ENCODE measurements at places on chromosomes 11 and 22.
A peak's percentile ranks its signal among the peaks of the same experiment; 100 is the strongest.

GRCh38 chr22:25169278-25170031 is 30.2 kb upstream of the CRYBB3 start:
- DNase-seq = no peak

DNA sequence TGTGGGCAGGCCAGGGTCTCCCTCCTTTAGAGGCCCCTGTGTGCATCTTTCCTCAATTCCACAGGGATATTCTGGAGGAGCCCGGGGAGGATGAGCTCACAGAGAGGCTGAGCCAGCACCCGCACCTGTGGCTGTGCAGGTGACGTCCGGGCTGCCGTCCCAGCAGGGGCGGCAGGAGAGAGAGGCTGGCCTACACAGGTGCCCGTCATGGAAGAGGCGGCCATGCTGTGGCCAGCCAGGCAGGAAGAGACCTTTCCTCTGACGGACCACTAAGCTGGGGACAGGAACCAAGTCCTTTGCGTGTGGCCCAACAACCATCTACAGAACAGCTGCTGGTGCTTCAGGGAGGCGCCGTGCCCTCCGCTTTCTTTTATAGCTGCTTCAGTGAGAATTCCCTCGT is 39.1 kb downstream of the TPCN2 start:
- no peak for DNase-seq

DNA sequence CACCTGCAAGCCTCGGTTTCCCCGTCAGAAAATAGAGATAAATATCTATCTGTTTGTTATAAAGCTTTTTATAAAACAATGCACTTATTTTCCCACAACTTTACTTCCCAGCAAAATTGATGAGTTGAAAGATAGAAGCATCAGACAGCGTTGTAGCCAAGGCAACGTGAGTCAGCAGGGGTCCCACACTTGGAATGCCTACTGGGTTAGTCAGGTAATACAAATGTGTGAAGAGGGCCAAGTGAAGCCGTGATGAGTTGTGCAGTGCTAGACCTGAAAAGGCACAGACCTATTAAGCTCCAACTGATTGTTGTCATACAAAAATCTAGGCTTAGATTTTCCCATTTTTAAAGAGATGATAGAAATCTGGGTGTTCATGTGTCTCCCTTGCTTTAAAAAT is 118.7 kb downstream of the PGR start:
- DNase-seq = no peak

GRCh38 chr11:34124885-34125668 is 19.6 kb downstream of the NAT10 start:
- DNase-seq = no peak

- DNase-seq = no peak
These were observed 17.1 kb upstream of the MS4A4A start for GRCh38 chr11:60263402-60263801.

DNA sequence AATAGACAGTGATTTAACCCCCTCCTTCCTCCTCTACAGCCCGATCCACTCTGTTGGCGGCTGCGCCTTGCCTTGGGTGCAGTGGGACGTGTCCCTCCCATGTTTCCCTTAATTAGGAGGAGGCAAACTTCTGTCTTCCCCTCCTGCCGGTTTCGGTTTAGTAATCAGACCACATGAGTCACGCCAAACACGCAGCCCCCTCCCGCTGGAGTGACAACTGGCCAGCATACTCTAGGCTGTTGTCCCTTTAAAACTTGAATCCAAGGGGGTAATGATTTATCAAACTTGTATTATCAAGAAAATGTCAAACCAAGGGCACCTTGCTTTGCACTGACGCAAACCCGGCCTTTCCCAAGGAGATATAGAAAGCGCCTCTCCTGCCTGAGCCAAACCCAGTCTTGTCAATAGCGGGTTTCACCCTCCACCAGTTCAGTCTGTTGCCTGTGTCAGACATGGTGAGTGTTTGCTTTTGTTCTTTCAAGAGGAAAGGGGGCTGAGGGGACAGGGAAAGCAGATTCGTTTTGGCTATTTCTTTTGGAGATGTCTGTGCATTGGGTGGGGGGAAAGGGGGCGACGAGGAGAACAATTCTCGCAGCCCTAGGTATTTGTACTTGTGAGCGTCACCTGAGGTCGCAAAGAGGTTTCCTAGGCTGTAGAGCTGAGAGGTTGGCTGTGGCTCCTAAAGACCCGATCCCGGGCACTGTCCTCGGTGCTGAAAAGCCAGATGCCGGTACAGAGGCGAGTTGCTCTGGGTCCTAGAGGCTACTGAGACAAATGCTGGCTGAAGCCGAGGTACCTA is at the start of gene SLC6A5:
SLC6A5 (plus strand) TSS at position 388 of the 799 bp plus-strand sequence; CDS start at position 453, 65 bp downstream.
- DNase-seq = no peak

DNA sequence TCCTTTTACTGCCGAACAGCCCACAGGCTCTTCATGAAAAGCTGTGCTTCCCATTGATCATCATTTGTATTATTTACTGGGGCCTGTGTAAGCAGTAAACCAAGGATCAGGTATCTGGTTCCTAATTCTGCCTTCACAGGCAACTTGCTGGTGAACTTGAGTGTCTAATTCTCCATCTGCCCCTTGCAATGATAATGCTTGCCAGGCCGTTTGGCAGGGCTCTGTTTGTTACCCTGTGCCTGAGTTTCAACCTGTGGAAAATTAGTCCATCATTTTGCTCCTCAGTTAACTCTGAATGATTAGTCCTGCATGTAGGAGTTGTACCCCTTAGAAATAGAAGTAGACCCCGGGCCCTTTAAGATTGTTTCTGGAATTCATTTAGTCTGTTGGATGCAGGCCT is 298.4 kb upstream of the CADM1 start:
- no peak for DNase-seq

DNA sequence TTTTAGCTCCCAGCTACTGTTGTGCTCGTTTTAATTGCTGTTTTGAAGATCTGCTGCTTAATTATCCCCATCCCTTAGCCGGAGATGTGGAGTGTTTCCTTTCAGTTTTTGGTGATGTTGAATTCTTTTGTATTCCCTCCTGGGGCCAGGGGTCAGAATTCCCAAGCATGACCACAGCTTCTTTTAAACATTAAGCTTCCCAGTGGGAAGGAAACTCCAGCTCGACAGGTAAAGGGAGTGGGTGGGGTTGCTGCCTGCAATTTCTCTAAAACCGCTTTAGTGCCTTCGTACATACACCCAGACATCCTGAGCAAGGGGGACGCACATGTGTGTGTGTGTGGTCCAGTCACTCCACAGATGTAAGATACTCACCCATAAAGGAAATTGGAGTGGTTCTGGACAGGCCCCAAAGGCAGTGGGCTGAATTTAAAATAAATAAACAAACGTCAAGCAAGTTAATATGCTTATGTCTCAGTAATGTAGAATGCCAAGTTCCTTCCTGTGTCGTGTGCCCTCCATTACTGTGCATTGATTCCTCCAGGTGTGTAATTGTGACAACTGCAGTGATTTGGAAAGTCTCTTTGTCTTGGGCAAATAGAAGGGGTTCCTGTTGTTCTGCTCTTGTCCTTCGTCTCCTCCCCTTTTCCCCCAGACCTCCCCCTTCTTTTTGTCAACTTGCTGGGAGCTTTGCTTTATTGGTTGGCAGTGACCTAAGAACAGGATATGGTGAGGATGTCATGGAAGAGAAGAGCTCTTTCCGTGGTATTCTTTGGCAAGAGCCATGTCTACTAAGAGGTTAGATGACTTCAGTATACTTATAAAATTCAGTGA is 19.2 kb upstream of the ADSL start:
- no peak for DNase-seq

- no peak for DNase-seq
These were observed 38.8 kb downstream of the LRRC32 start for GRCh38 chr11:76631566-76632308.

- DNase-seq = no peak
These were observed 9.0 kb upstream of the KCTD14 start for GRCh38 chr11:78032090-78032489.

GRCh38 chr11:66061268-66061667 is 8.8 kb upstream of the PACS1 start:
- DNase-seq = no peak

DNA sequence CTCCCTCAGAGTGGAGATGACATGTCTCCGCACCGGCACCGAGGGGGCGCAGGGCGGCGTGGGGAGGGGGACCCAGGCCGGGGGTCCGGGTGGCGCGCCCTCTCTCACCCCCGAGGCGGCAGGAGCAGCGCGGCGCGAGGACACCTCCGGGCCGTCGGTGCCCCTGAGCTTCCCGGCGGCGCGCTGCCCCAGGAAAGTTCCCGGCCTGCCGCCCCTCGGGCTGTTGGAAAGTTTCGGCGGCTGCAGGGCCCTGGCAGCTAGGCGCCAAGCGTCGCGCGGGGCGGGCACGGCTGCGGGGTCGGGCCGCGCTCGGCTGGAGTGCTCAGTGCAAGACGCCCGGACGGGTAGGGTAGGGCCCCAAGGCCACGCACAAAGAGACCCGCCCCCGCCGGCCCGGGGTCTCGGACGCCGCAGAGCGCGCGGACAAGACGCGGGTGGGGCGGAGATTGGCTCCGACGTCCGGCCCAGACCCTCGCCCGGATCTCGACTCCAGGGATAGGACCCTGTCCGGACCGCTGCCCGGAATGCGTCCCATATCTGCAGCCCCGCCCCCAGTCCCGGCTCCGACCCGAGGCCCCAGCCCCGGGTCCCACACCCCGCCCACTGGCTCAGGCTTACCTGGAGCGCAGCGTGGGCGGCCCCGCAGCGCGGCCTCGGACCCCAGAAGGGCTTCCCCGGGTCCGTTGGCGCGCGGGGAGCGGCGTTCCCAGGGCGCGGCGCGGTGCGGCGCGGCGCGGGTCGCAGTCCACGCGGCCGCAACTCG is 471 bp downstream of the ARVCF start:
- no peak for DNase-seq

DNA sequence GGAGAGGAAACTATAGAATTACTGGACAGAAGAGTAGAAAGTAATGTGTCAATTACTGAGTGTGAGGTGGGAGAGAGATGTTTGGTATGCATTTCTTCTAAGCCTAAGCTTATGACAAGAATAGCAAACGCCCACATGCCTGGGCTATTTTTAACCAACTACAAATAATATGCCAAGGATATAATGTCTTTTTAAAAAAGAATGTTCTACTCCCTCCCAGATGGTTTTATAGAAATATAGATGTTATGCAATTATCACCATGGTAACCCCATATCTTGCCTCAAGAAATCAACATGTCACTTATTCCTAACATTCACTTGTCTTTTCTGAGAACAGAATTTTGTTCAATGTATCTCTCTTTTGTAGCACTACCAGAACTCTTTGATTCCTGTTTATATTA is 996.7 kb upstream of the CHORDC1 start:
- DNase-seq = no peak

DNA sequence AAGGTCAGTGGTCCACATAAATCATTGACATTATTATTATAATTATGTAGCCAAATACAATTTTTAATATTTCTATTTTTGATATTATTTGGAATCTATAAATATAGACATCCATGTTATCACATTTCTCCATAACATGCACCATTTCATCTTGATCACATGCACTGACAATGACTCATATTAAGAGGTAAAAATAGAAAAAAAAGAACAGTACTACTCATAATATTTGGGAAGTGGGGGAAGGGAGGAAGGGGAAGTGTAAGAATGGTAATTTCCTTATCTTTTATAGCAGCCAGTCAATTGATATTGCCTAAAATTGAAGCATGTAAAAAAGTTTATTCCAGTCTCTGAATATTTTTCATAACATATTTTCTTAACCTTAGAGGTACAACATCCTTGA is 72.3 kb downstream of the ADM start:
- no peak for DNase-seq

- DNase-seq = no peak
These were observed 261.4 kb downstream of the TBC1D22A start for GRCh38 chr22:47023871-47024270.

DNA sequence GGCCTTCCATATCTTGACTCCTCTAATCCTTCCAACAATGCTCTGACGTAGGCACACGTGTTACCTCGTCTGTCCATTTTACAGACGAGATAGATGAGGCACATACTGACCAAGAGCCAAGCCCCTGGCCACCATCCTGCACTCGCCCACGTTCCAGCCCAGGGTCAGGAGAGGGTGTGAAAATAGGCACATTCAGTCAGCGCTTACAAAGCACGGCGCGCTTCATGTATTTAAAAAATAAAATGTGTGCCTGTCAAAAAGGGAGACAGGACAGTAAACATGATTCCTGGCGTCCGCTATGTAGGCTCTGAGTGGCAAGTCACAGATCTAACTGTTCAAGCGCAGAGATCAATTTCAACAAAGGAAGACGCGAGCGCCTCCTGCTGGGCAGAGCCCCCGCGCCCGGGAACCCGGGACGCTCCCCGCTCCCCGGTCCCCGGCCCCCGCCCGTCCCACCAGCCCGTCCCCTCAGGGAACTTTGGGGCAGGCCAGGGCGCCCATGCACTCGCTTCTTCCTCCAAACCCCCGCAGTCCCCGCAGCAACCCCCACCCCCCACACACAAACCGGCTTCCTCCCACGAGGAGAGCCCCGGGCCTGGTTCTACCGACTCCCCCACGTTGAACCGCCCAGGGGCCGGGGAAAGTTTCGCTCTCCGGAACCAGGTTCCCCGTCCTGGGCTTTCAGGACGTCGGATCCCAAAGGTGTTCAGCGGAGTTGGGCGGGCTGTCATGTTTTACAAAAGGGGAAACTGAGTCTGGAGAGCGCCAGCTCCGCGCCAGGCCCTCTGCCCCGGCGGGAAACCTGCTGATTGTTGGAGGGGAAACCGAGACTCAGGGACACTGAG is 10.4 kb upstream of the C1QTNF6 start:
- DNase-seq = peak; percentile 87

GRCh38 chr11:26551186-26551801 is 20.8 kb downstream of the MUC15 start:
- no peak for DNase-seq

DNA sequence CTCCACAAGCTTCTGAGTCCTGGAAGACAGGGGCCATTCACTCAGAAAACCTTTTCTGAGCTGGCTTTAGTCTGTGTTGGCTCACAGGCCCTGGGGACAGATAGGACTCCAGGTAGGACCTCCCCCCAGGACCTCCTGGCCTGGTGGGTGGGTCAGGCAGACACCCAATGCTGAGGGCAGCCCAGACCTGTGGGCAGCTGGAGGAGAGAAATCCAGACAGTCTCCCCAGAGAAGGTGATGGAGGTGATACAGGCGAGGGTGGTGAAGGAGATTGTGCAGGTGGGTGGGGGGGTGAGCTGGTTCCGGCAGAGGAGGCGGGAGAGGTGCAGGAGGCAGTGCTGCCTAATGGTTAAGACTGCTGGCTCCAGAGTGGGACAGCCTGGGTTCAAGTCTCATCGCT is 15.6 kb downstream of the LRRC32 start:
- DNase-seq = no peak

DNA sequence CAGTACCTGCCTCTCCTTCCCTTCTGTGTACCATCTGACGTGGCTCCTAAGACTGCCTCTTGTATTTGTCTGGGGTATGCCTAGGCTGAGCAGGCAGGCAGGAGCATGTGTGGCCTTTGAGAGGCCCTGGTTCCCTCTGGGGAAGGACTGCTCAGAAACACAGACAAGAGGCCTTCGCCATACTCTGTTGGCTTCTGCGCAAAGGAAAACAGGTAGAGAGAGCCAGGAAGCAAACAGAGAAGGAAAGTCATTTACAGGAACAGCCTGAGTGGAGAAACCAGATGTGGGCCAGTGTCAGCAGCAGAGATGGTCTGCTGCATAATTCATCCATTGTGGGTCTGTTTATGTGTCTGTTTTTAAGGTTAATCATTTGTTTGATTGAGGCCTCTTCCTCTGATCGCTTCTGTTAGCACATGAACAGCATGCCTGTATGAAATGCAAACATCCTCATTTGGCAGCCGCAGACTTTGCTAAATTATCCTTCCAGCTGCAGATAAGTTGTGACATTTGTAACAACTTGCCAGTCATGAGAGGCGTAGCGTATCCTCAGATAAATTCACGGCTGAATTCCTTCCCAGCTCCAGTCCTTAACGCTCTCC is 119.4 kb downstream of the GALNT18 start:
- DNase-seq = no peak

- DNase-seq = no peak
These were observed 71.3 kb upstream of the FSHB start for GRCh38 chr11:30159546-30159945.

All from stimulated activated CD8-positive, alpha-beta memory T cell treated with anti-CD3 and anti-CD28 coated beads, Interleukin-4, amount 100 ng/mL, for 1 hour (primary cell).